ENCODE measurements at places on chromosomes 16 and 17. TPM values are rescaled to one million over a fixed set of nuclear protein-coding genes. Genes with fewer than 3 reads are reported as not detected.

INPP5K gene
- 19.2 TPM for polyA plus RNA-seq

C16orf86 gene
- polyA plus RNA-seq = 4.2 TPM

DNA sequence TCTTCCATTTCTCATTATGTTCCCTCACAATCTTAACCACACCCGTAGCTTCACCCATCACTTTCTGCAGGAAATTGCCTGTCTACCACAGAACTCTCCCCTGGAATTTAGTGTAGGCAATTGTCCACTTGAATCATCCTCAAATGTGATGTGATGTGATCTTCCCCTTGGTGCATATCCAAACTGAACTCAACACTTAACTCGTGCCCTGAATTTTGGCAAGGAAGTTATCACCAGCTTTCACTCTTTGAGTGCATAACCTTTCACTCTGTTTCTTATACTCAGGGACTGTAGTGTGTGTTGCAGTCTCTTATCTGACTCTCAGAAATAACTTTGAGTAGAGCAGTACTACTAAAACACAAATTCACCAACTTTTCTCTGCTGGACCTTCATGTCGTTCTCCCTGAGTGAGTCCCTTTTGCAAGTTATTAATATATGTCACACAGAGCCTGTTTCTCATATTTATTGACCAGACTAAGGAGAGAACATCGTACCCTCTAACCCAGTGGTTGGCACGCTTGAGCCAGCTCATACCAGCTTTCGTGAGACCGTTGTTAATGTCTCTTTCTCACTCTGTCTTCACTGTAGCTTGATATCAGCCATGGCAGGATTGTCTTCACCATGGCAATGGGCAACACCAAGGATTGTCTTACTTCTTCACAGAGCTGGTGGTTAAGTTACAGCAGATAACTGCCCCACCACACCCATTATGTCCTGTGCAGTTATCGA, 558.9 kb upstream of the HSBP1 start:
- DNase-seq = no peak

DNA sequence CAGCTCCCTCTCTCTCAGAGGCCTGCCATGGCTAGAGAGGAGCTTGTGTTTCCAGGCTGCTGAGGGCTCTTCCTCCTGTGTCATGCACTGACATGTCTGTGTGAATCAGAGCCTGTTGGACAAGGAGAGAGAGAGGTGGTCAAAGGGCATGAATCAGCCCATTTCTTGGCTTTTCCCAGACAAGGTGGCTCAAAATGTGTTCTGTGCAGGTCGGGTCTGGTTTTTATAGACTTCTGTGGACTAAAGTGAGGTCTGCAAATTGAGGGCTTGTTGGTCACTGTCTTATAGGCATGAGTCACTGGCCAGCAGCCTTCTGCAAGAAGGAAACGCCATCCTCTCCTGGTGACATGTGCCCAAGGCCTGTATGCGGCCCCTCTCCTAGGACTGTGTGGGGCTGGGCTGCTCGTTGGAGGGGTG, 97.9 kb downstream of the FOXL1 start:
- no peak for DNase-seq

DNA sequence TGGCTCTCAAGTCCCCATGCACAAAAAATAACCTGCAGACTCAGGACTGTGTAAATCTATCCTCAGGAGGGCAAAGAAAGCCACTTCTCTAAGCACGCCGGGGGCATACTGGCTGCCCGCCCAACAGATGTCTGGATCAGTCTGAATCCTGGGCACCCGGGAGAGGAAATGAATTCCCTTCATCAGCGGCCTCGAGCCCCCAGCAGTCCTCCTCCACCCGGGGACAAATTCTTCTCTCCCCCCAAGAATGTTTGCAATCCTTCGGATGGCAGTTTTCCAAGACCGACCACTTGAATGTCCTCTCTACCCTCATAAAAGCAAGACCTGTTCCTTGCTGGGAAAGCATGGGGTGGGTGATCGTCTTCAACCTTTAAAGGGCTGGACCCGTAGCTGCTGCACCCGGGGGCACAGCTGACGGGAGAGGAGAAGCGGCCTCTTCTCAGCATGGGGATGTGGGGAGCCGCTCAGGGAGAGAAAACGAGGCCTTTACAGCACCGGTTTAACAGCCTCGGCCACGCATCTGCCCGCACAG, 9.4 kb upstream of the MAP2K3 start:
- DNase-seq = no peak

DNA sequence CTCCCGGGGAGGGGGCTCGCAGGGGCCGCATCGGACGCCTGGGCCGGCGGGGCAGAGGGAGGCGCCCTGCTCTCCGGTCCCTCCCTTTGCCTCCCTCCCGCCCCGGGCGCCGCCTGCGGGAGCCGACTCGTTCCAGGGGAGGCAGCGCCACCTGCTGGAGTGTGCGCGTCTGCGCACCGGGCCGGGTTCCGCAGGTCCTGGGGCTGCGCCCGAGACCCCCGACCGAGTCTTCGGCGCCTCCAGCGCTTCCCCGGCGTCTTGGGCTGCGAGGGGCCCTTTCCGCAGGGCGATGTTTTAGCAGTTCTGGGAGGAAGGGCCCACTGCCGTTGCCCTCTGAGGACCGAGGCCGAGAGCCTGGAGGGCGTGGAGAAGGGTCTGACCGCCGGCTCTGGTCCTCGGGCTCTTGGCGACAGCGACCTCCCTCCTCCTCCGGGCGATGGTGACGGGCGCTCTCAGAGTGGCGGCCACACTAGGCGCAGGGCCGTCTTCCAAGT, 106.3 kb downstream of the SEC14L1 start:
- DNase-seq = peak; percentile 79

- no peak for DNase-seq
Measured at GRCh38 chr16:1511662-1512569, 18.8 kb downstream of the TELO2 start.

GRCh38 chr17:45115871-45116270, 16.4 kb downstream of the PLCD3 start:
- no peak for DNase-seq

DNA sequence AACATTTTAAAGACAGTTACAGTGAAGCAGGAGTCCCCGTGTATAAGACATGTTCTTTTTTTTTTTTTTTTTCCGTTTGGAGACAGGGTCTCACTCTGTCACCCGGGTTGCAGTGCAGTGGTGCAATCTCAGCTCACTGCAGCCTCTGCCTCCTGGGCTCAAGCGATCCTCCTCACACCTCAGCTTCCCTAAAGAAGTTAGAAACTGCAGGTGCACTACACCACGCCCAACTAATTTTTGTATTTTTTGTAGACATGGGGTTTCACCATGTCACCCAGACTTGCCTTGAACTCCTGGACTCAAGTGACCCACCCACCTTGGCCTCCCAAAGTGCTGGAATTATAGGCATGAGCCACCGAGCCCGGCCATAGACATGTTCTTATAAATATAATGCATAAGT, 3.0 kb downstream of the EVI2B start:
- no peak for DNase-seq

BAIAP3 gene
- polyA plus RNA-seq = 7.0 TPM

- DNase-seq = no peak
Measured at GRCh38 chr17:19269106-19269505, 31.9 kb downstream of the EPN2 start.

DNA sequence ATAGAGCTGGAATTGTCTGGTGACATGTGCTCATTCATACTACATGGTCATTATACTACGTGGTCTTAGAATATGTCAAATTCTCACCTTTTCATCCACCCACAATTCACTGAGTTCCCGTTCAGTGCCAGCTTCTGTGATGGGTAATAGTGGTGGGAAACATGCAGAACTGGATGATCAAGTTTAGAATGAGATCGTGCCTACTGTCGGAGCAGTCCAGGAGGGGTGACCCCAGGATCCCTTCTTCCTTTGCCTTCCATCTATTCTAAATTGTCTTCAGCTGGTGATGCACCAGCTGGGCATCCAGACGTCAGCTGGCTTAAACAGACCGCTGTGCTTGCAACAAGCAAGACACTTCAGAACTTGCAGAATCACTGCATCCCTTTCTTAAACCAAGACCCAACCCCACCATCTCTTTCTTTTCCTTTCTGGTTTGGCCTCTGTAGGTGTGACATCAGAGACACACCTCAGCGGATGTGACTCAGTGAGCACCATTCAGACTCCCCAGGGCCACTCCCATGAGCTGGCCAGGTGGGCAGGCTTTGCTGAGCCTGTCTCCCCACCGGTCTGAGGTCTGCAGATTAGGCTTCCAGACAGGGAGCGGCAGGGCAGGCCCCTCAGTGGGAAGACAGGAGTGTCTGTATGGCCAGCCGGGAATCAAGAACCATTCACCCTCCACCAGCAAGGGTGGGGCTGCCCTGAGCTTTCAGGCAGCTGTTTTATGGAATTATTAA, 18.1 kb downstream of the C17orf100 start:
- DNase-seq = no peak

SP2 gene
- polyA plus RNA-seq = 23.0 TPM

DNA sequence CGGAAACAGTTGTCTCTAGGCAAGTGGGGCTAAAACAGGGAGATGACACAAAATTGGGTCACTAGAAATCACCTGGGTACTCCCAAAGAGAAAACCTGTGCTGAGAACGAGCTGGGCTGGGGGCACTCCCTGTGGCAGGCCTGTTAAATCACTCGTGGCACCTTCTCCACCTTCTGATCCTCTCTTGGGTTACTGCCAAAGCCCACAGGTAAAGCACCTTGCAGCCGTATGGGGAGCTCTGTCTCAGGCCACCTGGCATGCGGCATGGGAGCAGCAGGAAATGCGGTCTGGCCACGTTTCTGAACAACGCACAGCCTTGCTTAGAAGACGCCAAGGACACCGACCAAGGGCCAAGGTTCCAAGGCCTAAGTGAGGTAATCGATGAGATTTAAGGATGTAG, 21.5 kb upstream of the ICAM2 start:
- DNase-seq = no peak

DNA sequence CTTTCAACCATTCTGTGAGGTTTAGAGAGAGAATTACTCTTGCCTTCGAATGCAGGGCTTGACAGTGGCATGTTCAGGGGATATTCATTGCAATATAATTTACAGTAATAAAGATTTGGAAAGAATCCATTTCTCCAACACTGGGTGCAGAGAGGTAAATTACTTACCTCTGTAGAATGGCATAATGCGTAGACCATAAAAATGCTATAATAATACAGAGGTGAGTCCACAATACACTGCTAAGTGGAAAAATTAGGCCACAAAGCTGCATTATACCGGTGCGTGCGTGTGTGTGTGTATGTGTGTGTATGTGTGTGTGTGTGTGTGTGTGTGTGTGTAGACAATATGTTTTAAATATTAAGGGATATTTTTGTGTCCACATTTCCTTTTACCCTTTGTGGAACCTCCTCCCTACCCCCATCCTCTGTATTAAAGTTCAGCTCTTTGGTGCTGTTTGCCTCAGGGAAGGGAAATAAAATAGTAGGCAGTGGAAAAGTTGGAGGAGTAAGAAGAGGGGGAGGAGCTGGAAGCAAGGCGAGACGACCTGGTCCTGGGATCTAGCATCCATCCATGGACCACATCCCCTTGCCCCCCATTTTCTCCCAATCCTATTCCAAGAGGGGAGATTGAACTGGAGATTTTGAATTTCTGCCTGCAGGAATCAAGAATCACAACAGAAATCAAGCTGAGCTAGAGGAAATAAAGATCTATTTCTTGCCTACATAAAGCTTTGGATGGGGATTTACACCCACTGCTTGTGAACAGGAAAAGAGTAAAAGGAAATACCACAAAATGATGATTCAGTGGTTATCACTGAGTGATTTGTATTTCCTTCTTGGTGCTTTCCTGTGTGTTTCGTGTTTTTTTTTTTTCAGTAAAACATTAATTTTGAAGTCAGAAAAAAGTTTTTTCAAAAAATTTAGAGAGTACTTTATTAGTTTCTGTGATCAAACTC, 124.8 kb downstream of the RGS9 start:
- DNase-seq = no peak

DNA sequence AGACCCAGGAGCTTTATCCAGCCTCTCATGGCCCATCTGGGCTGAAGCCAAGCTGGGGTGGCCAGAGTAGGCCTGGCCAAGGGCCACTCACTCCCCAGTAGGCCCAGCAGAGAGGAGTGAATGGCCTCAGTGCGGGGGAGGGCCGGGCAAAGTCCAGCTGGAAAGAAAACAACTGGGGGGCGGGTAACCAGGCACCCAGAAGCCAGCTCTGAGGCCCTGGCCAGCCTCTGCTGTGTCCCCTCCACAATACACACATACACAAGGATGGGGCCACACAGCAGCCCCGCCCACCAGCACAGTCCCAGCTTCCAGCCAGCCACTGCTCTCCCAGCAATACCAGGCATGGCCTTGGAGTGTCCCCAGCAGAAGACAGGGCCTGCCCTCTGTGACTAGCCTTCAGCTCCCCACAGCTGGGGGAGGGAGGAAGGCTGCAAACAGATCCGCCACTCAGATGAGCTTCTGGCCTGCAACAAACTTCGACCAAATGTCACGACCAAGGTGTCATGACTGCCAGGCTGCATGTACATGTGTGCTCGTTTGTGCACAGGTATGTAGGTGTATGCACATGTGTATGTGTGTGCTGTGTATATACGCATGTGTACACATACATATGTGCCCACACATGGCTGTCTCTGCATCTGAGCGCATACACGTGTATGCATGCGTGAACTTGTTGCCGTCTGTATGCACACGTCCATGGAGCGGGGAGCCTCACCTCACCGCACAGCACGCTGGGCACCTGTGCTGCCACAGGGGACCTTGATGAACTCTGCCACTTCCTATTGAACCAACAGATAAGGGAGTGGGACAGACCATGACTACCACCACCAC, 5.0 kb downstream of the CARHSP1 start:
- no peak for DNase-seq

ST6GALNAC2 gene
- polyA plus RNA-seq = 9.2 TPM

GRCh38 chr17:57602896-57603295, 142.2 kb downstream of the CCDC182 start:
- DNase-seq = no peak

PNMT gene
- 3.3 TPM for polyA plus RNA-seq

DNA sequence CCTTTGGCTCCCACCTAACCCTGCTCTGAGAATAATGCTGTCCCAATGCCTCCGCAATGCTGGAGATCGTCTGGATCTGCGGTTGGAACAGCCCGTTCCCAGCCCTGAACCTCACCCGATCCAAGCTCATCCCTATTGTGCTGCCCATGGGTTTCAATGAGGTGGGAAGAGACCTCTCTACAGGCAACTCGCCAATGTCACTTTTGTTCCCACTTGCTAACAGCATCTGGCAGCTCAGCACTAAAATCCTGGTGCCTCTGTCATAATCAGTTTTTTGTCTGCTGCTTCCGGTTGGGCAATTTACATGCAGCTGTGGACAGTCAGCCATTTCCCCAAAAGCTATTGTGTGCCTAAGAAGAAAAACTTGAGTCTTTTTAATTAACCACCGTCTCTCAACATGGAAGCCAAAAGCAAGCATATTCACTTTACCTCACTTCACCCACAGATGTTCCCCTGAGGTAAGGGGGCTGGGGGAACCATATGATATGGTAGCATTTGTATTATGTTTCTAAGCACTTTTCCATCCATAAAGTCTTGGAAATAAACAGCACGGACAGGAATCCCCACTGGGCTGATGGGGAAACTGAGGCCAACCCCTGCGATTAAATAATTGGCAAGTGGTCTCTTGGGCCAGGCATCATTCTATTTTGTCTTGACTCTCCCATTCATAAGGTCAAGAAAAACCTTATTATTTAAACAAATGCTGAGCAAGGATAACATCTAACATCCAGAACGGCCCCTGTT, 159.2 kb upstream of the CDH5 start:
- no peak for DNase-seq

- no peak for DNase-seq
Measured at GRCh38 chr17:13746404-13746803, 144.7 kb upstream of the HS3ST3A1 start.

KRTAP16-1 gene
- not detected for polyA plus RNA-seq

Measured in renal pelvis (tissue), 12 donors.